ENCODE measurements at places on chromosomes 7 and 10.
A peak's percentile ranks its signal among the peaks of the same experiment; 100 is the strongest.

DNA sequence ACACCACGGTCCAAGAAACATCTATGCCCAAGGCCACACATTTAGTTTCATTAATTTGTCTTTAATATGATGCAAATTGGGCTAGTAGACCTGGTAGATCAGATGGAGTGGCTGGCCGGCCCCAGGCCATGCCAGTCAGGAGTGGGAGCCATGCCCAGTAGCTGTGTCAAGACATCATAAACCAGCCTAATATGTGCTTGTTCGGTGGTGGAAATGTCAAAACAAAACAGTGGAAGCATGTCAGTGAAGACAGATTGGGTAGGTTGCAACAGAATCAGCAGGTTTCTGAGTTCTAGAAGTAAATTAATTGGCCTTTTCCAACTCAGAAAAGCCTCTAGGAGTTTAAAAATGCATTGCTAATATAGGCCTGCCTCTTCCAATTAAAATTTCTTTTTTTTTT lies 124.7 kb downstream of the NRP1 start:
- DNase-seq = no peak

DNA sequence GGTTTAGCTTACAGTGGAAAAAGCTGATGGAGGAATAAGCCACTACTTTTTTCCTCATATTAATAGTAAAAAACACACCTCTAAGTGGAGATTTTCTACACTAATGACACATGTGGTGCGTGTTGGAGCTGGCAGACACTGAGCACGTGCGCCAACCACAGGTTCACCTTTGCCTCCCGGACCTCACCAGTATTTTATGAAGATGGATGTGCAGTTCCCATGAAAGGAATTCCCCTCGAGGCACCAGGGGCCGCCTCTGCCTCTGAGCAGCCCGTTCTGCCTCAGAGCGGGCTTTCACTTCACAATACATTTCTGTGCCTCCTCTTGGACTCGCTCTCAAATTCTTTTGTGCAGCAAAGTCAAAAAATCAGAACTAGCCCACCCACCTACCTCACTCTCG lies 477.5 kb upstream of the ADARB2 start:
- DNase-seq = no peak

DNA sequence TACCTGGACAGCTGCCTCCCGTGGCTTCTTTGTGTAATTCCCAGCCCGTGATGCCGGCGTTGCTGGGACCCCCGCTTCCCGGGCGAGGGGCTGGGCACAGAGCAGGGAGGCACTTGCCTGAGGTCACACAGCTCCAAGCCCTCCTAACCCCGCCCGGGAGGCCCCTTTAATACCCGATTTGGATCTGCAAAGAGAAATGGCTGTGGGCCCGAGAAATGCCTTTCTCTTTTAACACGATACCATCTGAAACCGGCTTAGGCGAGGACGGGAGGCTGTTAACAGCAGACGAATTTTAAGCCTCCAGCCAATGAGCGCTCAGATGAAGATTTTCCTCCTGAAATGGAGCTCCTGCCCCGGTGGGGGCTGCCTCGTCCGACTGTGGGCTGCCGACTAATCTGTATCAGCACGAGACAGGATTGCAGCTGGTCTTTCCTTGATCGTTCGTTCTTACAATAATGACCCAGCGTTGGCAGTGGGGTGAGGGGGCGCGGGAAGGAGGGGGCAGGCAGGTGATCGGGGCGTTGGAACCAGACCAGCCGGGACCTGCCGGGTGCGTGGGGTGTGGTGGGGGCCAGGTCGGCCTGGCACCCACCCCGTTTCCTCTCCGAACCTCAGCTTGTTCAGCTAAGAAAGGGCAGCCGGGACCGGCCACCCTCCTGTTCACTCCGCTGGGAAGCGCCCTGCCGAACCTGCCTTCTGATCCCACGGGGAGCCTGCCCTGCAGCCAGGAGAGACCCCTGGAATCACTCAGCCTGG lies 36.2 kb upstream of the FOXL3 start:
- no peak for DNase-seq

GRCh38 chr7:102147008-102147407 lies 139.7 kb upstream of the SH2B2 start:
- DNase-seq = no peak

DNA sequence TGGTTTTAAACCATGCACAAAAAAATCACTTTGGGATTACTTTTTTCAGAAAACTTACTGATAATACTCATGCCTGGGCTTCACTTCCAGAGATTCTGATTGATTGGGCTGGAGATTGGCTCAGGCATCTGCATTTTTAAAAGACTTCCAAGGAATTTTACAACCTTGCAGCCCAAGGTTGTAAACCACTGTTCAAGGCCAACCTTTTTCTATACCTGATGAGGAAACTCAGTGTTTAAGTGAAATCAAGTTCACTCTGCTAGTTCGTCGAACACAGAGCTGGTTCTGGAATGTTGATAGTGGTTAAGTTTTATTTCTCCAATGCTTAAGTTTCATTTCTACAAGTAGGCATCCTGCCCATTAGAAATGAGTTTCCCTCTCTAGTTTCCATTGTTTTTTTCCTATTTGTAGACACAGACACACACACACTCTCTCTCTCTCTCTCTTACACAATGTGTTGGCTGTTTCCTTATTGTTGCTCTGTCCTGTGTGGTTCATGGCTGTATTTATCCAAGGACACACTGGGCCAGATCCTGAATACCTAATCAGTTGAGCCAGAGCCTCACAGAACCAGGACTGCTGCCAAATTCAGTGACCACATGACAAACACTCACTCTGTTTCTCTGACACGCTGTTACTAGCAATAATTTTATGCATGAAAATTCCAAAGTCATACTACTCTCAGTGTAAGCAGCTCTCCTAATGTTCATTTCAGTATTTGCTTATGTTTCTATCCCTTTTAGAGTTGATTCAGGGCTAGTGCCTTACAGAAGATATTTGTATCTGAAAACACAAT lies 3.7 kb upstream of the IFIT1B start:
- DNase-seq = peak; percentile 13

Data from DMS79 treated with DMSO at 0.1 percent for 48 hours (cell line).